T-cell (primary cell): ENCODE measurements at places on chromosomes 12 and 14.

DNA sequence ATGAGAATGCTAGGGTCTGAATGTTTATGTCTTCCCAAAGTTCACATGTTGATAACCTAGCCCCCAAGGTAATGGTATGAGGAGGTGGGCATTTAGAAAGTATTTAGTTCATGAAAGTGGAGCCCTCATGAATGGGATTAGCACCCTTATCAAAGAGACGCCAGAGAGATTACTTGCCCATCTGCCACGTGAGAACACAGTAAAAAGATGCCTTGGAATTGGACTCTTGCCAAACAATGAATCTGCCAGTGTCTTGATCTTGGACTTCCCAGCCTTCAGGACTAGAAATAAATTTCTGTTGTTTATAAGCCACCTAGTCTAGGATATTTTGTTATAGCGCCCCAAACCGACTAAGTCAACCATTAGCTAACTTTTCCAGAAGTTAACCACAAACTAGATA, 92.0 kb upstream of the SLC38A4 start:
- no peak for DNase-seq

GRCh38 chr12:65653946-65654629, 170.2 kb upstream of the HMGA2 start:
- no peak for DNase-seq

GRCh38 chr14:74493343-74494261, at the start of gene ISCA2:
Gene ISCA2, plus strand, starts transcription at chr14:74493765. Its CDS starts 10 bp downstream, at chr14:74493775.
- DNase-seq, result peak; percentile 99

DNA sequence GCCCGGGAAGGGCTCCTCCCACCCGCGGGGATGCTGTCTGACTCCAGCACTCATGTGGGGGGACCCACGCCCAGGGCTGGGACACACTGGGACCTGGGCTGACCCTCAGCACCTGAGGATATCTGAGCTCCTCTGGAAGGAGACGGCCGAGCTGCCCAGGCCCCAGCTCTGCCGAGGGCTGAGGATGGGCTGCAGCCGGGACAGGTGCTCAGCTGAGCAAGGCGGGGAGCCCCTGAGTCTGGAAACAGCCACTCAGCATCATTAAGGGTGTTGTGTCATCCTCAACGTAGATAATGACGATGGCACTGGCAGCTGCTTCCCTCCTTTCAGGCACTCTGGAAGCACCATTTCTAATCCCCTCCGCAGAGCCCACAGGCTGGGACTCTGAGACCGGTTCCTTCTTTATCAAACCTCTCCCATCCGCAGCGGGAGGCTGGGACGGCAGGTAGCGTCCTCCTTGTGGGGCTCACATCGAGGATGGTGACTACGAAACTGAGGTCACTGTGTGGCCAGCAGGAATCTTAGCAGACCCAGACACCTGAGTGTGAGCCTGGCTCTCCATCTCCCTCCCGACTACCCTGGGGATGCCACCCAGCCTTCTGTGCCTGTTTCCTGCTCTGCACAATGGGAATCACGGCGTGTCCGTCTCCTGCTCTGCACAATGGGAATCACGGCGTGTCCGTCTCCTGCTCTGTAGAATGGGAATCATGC, 26.7 kb upstream of the SFSWAP start:
- DNase-seq, result no peak

DNA sequence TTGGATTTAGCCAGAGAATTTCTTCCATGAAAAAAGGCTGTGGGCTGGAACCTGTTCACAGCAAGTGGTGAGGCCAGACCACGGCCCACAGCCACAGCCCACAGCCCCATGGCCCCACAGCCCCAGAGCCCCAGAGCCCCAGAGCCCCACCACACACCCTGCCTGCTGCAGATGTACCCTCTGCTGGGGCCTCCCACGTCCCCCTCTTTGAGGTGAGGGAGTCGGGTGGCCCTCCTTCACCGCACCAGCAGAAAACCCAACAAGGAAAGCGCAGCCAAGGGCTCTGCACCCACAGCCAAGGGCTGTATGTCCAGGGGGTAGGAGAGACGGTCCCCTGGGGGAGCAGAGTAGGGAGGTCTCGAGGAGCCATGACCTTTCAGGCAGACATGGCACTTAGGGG, 327.5 kb upstream of the DIO3 start:
- DNase-seq, result no peak

- no peak for DNase-seq
Measured at GRCh38 chr12:93094988-93095737, 166.1 kb upstream of the EEA1 start.

DNA sequence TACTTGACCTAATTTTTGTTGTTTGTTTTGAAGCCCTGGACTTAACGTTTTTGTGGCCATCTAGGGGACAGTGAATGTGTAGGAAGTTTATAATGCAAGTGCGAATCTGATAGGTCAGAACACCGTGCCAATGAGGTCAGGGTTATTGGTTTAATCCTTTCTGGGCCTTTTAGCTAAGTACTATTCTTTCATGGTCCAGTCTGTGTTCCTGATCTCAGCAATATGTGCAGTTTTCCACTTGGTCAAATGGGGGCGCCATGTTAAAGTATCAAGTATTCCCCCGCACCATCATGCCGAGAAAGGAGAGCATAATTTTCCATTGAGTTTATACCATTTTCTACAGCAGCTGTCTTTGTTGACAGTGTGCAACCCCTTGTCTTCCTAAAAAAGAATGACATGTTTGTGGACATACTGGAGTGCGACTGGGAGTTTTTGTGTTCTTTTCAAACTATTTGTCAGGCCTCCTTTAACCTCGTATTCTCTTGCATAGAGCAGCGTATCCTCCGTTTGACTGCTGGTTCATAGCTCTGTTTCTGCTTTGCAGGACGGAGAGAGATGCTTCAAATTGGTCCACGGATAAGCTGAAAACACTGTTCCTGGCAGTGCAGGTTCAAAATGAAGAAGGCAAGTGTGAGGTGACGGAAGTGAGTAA, 1.3 kb downstream of the AHSA1 start:
- DNase-seq, result peak; percentile 49

DNA sequence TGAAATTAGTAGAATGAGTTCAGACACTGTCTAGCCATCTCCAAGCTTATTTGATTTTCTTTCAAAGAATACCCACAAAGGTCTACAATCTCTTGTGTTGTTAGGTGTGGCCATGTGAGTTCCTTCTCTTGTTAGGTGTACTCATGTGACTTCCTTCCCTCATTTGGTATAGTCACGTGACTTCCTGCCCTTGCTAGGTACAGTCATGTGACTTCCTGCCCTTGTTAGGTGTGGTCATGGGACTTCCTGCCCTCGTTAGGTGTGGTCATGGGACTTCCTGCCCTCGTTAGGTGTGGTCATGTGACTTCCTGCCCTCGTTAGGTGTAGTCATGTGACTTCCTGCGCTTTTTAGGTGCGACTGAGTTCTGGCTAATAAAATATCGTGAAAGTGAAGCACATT, 179.6 kb downstream of the TMX1 start:
- DNase-seq, result peak; percentile 64

- DNase-seq, result no peak
Measured at GRCh38 chr14:88554457-88555286, at the start of gene PTPN21. Gene PTPN21, minus strand, starts transcription at chr14:88555007. Its CDS starts 4,590 bp downstream, at chr14:88550417.

- no peak for DNase-seq
Measured at GRCh38 chr14:102923201-102923924, 900 bp downstream of the AMN start.

DNA sequence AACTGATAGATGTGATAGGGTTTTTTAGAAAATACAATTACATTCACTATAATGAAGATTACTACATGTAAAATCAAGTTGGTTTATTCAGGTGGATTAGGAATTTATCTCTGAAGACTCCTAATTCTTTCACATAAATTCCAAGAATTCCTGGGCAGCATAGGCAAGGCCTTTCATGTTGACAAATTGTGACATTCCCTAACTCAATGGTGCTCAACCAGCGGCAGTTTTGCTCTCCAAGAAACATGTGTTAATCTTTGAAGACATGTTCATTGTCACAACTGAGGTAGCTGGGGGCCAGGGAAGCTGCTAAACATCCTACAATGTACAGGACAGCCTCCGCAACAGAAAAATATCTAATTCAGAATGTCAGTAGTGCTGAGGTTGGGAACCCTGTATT, 46.3 kb downstream of the PTPRQ start:
- no peak for DNase-seq

- DNase-seq, result no peak
Measured at GRCh38 chr12:61919686-61920085, 340.5 kb upstream of the USP15 start.

- no peak for DNase-seq
Measured at GRCh38 chr14:89963288-89963978, 7.7 kb downstream of the TDP1 start.

GRCh38 chr12:18323159-18323558, 61.8 kb downstream of the PIK3C2G start:
- no peak for DNase-seq
